Activated CD4-positive, alpha-beta memory T cell treated with anti-CD3 and anti-CD28 coated beads for 36 hours (primary cell): ENCODE measurements at places on chromosomes 7 and 10.

DNA sequence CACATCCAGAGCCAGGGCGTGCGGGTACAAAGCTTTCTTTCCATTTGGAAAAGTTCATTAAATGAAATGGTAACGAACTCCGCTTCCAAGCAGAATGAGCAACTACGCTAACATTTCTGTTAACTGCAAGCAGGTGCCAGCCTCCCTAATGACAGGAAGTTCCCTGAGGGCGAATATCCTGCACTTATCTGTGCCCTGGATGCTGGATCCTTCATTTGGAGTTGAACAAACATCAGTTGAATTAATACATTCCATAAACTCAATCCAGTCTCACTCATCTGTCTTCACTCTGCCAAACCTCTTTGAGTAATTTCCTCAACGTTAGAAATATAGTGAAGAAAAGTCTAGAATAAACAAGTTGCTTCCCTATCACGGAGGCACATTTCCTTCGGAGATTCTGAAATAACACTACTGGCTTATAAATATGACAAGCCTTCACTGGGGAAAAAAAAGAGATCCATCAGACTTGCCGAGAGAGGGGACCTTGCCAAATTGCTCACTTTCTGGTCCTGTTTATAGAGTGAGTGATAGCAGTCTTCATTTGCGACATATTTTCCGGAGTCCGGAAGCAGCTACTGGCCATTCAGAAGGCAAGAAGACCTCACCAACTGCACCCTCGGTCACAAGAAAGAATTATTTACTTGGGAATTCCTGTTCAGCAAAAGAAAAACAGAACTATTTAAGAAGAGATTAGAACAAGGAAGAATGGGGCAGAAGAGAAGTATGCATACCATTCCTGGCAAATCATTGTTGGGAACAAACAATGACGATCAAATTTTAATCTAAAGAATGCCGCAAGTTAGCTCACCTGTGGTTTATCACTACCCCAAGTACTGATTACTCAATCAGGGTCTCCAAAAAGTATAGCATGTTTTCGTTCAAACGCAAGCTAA, 196.4 kb downstream of the FAM107B start:
- DNase-seq = no peak
- H3K4me1 ChIP-seq = peaks cover 76% of the 10 kb centered on the region
- peaks cover 34% of the 10 kb centered on the region for H3K36me3 ChIP-seq
- peak overlapping the region; percentile 18 for H3K27ac ChIP-seq
- H3K27me3 ChIP-seq = no peaks in the 10 kb centered on the region
- no peak overlapping the region for H3K4me3 ChIP-seq

- H3K27ac ChIP-seq = no peak overlapping the region
- H3K4me3 ChIP-seq = no peak overlapping the region
- peaks cover 15% of the 10 kb centered on the region for H3K4me1 ChIP-seq
- no peaks in the 10 kb centered on the region for H3K27me3 ChIP-seq
- no peaks in the 10 kb centered on the region for H3K36me3 ChIP-seq
- DNase-seq = peak; percentile 57
These were observed 84.0 kb downstream of the ANLN start for GRCh38 chr7:36473454-36474282.

DNA sequence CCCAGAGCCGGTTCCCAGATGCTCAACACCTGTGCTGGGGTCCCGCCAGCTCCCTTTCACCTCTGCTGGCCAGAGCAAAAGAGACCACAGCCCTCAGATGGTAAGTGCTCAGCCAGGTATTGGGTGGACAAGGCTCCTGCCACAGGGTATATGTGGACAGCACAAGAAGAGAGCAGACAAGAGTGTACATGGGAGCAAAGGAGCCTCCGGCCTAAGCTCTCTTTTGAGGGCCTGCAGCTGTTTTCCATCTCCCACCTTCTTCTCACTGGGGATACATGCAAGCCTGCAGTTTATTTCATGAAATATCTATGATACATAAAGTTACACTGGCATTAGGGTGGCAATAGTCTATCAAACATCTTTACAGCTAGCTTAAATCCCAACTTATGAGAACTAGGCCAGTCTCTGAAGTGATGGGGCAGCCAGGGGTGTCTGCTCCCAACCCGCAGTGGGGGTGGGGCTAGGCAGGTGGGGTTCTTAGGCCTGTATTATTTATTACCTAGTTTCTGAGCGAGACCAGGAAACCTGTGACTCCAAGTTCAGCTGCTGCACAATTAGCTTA, 50.4 kb upstream of the DDC start:
- peaks cover 13% of the 10 kb centered on the region for H3K4me1 ChIP-seq
- no peak overlapping the region for H3K4me3 ChIP-seq
- no peak overlapping the region for H3K27ac ChIP-seq
- no peak for DNase-seq
- peaks cover 3% of the 10 kb centered on the region for H3K36me3 ChIP-seq

DNA sequence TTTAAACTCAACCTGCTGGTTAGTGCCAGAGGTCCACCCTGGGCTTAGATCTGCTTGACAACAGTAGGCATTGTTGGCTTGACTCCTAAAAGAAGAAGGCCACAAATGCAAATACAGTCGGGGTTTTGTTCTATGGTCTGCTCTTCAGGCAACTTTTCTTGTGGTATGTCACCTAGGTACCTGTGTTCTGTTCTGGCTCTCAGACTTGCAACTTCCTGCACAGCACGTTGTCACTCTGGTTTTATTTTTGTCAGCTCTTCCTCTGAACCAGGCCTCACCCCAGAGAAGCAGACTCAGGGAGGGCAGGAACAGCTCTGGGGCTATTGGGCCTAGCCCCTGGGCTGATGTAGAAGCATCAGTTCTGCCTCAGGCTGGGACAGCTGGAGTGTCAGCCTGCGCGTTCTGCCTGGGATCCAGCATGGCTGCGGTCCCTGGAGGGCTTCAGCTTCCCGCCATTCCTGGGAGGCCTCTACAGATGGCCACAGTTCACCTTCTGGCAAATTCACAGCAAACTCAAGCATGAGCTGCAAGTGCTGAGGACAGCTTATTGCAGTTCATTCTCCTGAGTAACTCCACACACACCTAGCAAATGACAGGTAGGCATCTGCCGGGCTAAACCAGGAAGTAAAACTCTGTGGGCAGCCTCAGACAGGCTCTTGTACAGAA, 11.0 kb upstream of the PDCD4 start:
- H3K4me3 ChIP-seq = peak overlapping the region; percentile 54
- peaks cover 1% of the 10 kb centered on the region for H3K36me3 ChIP-seq
- peak; percentile 62 for DNase-seq
- peak overlapping the region; percentile 95 for H3K27ac ChIP-seq
- peaks cover 82% of the 10 kb centered on the region for H3K4me1 ChIP-seq
- no peaks in the 10 kb centered on the region for H3K27me3 ChIP-seq

GRCh38 chr7:158729646-158730382, 25.2 kb upstream of the NCAPG2 start:
- no peaks in the 10 kb centered on the region for H3K27me3 ChIP-seq
- DNase-seq = no peak
- peaks cover 2% of the 10 kb centered on the region for H3K4me1 ChIP-seq
- peaks cover 16% of the 10 kb centered on the region for H3K36me3 ChIP-seq
- peak overlapping the region; percentile 7 for H3K27ac ChIP-seq

- no peak overlapping the region for H3K4me3 ChIP-seq
- H3K27me3 ChIP-seq = peaks cover 2% of the 10 kb centered on the region
- no peak overlapping the region for H3K27ac ChIP-seq
- no peaks in the 10 kb centered on the region for H3K36me3 ChIP-seq
- DNase-seq = no peak
- no peaks in the 10 kb centered on the region for H3K4me1 ChIP-seq
These were observed 112.2 kb downstream of the MYO3A start for GRCh38 chr10:26046073-26046700.

GRCh38 chr10:11863353-11864109, 40.4 kb downstream of the PROSER2 start:
- H3K27ac ChIP-seq = no peak overlapping the region
- H3K36me3 ChIP-seq = no peaks in the 10 kb centered on the region
- H3K4me1 ChIP-seq = peaks cover 18% of the 10 kb centered on the region
- peak; percentile 69 for DNase-seq

- no peaks in the 10 kb centered on the region for H3K27me3 ChIP-seq
- no peak overlapping the region for H3K27ac ChIP-seq
- peaks cover 7% of the 10 kb centered on the region for H3K36me3 ChIP-seq
- H3K4me3 ChIP-seq = no peak overlapping the region
- H3K4me1 ChIP-seq = no peaks in the 10 kb centered on the region
These were observed 176.2 kb downstream of the MGMT start for GRCh38 chr10:129643266-129643665.

DNA sequence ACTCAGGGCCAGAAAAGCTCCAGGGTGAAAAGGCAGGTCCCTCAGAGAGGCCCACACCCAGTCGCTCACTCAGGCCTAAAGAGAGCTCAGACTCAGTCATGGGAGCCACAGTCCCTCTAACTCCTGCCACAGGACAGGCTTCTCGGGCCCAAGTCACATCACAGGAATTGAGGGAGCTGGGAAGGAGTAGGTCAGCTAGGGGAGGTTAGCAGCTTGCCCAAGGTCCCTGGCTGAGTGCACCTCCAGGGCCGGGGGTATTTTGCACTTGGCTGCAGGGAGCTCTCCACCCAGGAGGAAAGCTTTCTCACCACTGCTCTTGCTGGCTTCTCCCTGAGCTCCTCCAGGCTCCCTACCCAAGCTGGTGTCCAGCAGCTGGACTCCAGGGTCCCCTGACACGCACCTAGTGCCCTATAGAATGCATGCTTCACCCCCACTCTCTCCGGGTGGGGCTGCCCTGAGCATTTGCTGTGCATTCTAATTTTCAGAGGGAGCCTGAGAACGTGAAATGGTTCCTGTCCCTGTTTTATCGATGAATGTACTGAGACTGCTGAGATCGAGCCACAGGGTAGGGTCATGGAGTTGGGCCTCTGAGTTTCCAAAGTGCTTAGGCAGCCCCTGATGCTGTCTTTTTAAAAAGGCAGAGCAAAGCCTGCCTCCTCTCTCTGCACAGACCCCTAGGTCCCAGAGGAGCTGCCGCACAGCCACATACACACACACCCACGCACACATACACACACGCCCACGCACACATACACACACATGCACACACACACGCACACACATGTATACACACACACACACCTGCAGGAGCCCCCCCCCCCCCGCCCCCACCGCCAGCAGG, 37.9 kb upstream of the RET start:
- no peaks in the 10 kb centered on the region for H3K36me3 ChIP-seq
- no peaks in the 10 kb centered on the region for H3K27me3 ChIP-seq
- H3K27ac ChIP-seq = no peak overlapping the region
- no peak for DNase-seq
- H3K4me1 ChIP-seq = no peaks in the 10 kb centered on the region
- H3K4me3 ChIP-seq = no peak overlapping the region

- no peaks in the 10 kb centered on the region for H3K27me3 ChIP-seq
- H3K4me3 ChIP-seq = no peak overlapping the region
- peaks cover 42% of the 10 kb centered on the region for H3K36me3 ChIP-seq
- DNase-seq = no peak
- H3K4me1 ChIP-seq = peaks cover 16% of the 10 kb centered on the region
These were observed 14.1 kb downstream of the MAP3K8 start for GRCh38 chr10:30448092-30448491.

GRCh38 chr10:66505003-66505657, 420.7 kb upstream of the LRRTM3 start:
- no peaks in the 10 kb centered on the region for H3K27me3 ChIP-seq
- no peak overlapping the region for H3K27ac ChIP-seq
- H3K36me3 ChIP-seq = no peaks in the 10 kb centered on the region
- H3K4me1 ChIP-seq = no peaks in the 10 kb centered on the region
- no peak overlapping the region for H3K4me3 ChIP-seq

GRCh38 chr7:134476044-134476443, 17.1 kb upstream of the AKR1B1 start:
- no peaks in the 10 kb centered on the region for H3K4me1 ChIP-seq
- DNase-seq = no peak
- peaks cover 3% of the 10 kb centered on the region for H3K27me3 ChIP-seq

DNA sequence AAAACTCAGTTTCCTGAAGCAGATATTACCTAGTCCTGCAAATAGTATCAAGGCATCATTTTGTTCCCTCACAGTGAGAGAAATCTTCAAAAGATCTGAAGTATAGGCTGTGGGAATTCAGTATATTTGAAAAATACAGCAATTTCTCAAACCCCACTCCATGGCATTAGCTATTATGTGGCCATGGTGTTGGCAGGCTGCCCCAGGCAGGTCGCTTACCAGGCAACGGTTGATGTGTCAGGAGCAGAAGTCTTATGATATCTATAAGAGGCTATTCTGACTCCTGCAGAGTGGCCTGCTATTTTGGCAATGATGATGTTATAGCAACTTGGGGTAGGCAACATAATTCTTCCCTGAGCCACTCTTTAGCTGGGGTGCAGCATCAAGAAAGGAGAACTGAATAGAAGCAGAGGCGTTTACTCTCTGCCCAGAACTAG, 187.9 kb downstream of the PLXDC2 start:
- no peaks in the 10 kb centered on the region for H3K36me3 ChIP-seq
- no peak for DNase-seq
- H3K27ac ChIP-seq = no peak overlapping the region
- no peak overlapping the region for H3K4me3 ChIP-seq

DNA sequence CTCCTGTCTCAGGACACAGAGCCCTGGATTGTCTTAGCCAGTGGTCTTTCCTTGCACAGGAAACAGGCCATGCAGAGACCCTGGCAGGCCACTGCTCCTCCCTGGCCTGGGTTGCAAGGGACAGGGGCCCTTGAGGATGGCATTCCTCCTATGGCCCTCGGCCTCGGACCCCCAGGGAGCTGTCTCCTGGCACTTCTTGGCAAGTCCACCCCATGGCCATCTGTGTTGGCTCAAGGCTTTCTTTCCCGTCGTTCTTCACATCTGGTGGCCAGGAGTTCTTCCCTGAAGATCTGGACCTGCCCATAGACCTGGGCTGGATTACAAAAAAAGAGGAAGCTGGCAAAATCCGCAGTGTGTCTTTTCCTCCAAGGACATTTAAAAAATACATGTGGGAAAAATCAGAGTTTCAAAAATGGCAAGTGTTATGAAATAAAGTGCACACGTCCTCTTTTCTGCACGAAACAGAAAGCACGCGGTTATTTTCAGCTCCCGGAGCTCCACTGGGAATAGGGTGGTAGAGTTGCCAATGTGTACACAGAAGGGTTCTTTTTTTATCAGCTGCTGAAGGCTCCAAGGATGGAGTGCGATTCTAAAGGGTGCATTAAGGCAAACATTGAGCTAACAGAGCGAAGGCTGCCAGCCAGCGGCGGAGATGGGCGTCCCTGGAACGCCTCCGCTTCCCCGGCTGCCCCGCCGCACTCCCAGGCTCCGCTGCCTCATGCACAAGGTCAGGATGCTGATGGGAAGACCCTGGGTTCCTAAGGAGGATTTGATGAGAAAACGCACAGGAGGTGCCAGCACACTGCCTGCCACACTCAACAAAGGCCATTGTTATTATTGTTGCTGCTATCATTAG, 62.8 kb upstream of the FAM20C start:
- no peak overlapping the region for H3K4me3 ChIP-seq
- H3K36me3 ChIP-seq = no peaks in the 10 kb centered on the region
- no peak overlapping the region for H3K27ac ChIP-seq
- no peaks in the 10 kb centered on the region for H3K4me1 ChIP-seq
- peaks cover 3% of the 10 kb centered on the region for H3K27me3 ChIP-seq

GRCh38 chr10:82176587-82176986, 301.6 kb downstream of the NRG3 start:
- H3K4me1 ChIP-seq = no peaks in the 10 kb centered on the region
- H3K27me3 ChIP-seq = no peaks in the 10 kb centered on the region
- no peak overlapping the region for H3K4me3 ChIP-seq

- H3K27me3 ChIP-seq = peaks cover 65% of the 10 kb centered on the region
- H3K36me3 ChIP-seq = no peaks in the 10 kb centered on the region
- DNase-seq = no peak
- H3K4me3 ChIP-seq = no peak overlapping the region
These were observed 6.5 kb downstream of the MNX1 start for GRCh38 chr7:157003756-157004520.

- H3K27ac ChIP-seq = no peak overlapping the region
- peaks cover 26% of the 10 kb centered on the region for H3K27me3 ChIP-seq
- no peak for DNase-seq
- no peak overlapping the region for H3K4me3 ChIP-seq
- H3K36me3 ChIP-seq = no peaks in the 10 kb centered on the region
- no peaks in the 10 kb centered on the region for H3K4me1 ChIP-seq
These were observed 100.5 kb upstream of the SEC61G start for GRCh38 chr7:54859545-54859944.
